DMS153 (cell line): ENCODE measurements at places on chromosomes 6 and 20.

- DNase-seq, result no peak
Measured at GRCh38 chr20:47054945-47055344, 160.3 kb downstream of the EYA2 start.

DNA sequence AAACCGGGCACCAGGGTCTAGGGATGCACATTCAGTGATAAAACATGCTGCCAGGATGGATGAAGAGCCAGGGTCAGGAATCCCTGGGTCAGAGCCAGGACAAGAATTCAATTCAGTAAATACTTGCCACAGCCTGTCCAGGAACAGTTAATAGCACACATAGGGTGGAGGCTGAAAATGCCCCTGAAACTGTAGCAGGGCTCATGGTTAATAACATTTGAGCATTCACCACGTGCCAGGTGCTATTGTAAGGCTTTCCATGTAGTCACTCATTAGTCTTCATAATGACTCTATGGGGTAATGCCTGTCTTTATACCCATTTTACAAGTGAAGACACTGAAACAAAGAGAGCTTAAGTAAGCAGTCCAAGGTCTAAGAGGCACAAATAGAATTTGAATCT is 296.3 kb downstream of the LRFN2 start:
- DNase-seq, result no peak

DNA sequence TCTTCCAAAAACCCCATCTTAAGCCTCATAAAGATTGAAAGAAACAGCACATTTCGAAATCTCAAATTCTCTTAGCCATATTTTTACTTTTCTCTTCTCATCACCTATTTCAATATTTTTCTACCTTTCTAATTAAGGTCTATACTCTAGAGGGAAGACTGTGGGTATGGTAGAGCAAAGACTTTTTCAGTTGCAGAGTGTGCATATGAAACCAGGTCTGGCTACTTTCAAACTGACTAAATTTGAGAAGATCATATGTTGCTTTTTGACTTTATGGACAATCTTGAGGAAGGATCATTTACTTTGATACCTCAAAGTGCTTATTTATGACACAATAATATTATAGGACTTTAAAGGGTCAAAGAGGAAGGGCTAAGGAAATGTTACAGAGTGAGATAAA is 20.7 kb downstream of the FILIP1 start:
- no peak for DNase-seq

- no peak for DNase-seq
Measured at GRCh38 chr6:73727114-73727513, 31.1 kb downstream of the CD109 start.

- peak; percentile 66 for DNase-seq
Measured at GRCh38 chr6:123804014-123804786, 535 bp downstream of the NKAIN2 start.

GRCh38 chr6:134962421-134962820 is 12.5 kb upstream of the ALDH8A1 start:
- no peak for DNase-seq

GRCh38 chr6:152769993-152770392 is 19.4 kb downstream of the VIP start:
- DNase-seq, result no peak

GRCh38 chr6:73694711-73695411 is 1.1 kb upstream of the CD109 start:
- no peak for DNase-seq

GRCh38 chr6:42692137-42692911 is 30.1 kb downstream of the PRPH2 start:
- DNase-seq, result no peak

GRCh38 chr6:160431226-160431625 is 83.0 kb downstream of the SLC22A3 start:
- no peak for DNase-seq

- DNase-seq, result no peak
Measured at GRCh38 chr20:36538026-36538722, 3.1 kb upstream of the MYL9 start.

DNA sequence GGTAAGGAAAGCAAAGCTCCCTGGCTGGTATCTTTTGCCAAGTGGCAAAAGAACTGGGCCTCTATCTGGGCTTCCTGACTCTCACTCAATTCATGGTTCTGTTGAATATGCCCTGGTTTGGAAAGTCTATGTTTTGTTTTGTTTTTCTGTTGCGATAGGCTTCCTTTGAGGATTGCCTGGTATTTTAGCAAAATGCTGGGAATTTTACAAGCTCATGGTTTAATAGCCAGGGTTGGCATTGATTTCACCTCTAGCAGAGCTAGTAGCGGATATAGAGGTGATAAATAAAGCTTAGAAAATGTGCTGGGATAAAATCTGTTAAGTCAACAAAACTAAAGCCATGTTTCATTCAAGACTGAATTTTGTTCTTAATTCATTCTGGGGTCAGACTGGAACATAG is 109.9 kb downstream of the RNF144B start:
- DNase-seq, result no peak

- no peak for DNase-seq
Measured at GRCh38 chr6:75150685-75151412, 55.0 kb downstream of the COL12A1 start.

DNA sequence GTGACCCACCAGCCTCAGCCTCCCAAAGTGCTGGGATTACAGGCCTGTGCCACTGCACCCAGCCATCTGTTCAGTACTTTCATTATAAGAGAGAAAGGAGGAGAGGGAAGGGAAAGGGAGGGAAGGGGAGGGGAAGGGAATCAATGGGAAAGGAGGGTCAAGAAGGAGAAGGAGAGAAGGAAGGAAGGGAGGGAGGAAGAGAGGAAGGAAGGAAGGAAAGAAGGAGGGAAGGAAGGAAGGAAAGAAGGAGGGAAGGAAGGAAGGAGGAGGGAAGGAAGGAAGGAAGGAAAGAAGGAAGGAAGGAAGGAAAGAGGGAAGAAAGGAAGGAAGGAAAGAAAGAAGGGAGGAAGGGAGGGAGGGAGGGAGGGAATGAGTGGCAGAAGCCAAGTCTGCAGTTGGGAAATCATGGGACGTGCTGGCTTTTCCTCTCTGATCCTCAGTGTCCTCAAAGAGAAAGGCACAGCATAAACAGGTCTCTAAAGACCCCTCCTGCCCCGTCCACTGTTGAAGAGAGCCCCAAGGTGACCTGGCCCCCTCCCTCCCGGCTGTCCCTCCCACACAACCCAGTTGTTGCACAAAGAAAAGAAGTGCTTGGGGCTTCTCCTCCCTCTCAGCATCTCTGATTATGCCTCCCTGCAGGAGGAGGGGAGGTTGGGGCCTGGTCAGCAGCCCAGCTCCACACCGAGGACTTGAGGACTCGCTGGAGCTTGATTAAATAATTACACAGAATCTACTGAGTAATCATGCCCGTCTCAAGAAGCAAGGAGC is 69.1 kb upstream of the TOP1 start:
- no peak for DNase-seq

DNA sequence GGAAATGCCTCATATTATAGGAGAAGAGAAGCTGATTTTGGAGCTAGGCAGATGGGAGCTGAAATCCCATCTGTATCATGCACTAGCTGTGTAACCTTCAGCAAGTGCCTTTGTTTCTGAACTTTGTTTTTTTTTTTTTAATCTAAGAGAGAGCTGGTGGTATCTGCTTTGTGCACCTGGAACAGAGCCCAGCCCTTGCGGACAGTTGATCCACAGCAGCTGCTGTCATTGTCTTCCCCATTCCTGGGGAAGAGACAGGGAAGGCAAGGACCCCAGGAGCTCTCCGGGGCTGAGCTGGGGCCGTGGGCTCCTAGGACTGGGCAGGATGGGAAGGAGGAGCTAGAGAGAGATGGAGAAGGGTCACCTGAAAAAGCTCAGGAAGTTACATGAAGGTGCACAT is 92.1 kb downstream of the SYNJ2 start:
- DNase-seq, result no peak

GRCh38 chr6:40845553-40845952 is 193.5 kb downstream of the UNC5CL start:
- peak; percentile 40 for DNase-seq

DNA sequence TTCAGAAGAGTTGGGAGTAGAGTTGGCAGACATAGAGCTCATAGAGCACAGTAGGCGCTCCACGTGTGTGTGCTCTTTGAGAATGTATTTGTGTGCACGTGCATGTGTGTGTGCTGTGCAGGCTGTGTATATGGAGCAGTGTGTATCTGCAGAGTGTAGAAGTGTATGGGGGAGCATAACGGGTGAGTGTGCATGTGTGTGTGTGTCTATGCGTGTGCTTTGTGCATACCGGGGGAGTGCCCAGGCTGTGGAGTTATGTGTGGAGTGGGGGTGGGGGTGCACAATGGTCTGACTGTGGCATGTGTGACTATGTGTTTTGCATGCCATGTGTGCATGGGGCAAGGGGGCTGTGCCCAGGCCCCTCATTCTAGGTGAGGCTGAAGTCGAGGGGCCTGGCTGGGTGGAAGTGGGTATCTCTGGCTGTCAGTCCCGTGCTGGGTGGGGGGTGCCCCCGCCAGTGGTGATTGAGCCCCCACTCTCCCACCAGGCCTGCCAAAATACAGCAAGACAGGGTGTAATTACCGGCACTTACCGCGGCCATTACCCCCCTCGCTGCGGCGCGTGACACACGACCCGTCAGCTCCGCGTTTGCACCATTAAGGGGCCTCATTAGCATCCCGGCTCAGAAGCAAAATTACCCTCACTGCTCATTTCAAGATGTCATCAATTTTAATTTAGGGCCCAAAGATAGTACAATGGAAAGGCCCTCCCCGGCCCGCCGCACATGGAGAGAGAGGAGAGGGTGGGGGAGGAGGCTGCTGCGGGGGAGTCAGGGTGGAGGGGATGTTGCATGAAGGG is 39.1 kb downstream of the MDFI start:
- DNase-seq, result no peak

DNA sequence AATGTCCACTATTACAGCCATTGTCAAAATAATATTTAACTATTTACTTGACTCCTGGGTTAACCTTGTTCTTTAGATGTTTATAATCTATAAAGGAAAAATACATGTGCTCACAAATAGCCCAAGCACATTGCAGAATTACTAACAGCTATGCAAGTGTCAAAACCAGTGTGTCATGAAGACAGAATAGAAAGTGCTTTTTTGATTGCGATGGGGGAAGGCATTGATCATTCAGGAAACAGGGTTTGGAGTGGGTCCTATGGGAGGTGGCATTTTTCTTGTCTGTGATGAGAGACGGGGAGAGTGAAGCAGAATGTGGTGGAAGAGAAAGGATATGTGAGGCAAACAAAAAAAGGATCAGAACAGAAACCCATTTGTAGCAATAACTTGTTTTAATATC is 1.0 kb upstream of the AGPAT4 start:
- no peak for DNase-seq

DNA sequence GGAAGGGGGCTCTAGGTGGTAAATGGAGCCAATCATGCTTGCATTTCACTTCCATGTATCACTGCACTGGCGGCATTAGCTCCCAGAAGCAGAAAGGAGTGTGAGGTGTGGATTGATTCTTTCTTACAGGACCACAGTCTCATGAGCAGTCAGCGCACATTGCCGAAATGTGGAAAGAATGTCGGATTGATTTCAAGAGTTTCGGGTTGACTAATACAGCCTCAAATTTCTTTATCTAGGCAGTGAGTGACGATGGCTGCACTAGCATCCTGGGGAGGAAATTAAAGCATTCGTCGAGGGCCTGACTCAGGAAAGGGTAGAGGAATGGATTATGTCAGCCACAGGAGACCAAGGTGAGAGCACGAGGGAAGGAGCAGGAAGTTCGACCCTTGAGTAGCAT is 222.8 kb upstream of the CDYL start:
- DNase-seq, result no peak

DNA sequence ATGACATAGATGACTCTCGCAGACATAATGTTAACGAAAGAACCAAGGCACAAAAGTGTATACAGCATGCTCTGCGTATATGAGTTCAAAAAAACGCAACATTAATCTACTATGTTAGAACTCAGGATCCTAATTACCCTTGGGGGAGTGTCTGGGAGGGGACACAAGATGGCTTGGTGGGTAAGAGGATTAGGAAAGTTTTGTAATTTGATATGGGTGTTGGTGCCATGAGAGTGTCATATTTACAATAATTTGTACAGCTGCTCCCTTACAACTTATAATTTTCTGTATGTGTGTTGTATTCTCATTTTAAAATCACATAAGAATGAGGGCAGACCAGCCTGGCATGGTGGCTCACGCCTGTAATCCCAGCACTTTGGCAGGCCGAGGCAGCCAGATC is 38.6 kb downstream of the TFEB start:
- DNase-seq, result no peak

GRCh38 chr6:85405853-85406198 is 44.1 kb upstream of the NT5E start:
- DNase-seq, result no peak

- no peak for DNase-seq
Measured at GRCh38 chr20:62980970-62981369, 25.8 kb downstream of the BHLHE23 start.

DNA sequence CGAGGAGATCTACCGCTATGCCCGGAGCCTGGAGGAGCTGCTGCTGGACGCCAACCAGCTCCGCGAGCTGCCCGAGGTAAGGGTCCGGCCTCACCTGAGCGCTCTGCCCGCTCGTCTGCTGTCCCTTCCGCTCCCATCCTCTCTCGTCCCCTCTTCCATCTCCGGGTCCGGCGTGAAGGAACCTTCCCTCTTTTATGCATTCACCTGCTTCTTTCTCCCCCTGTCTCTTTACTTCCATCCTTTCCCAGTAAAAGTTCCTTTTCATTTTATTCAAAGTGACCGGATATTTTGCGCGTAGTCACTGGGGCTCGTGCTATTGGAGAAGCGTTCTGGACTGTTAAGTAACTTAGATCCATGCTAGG is 516 bp downstream of the LRRC1 start:
- no peak for DNase-seq

- no peak for DNase-seq
Measured at GRCh38 chr20:881051-881782, 34.9 kb downstream of the ANGPT4 start.

DNA sequence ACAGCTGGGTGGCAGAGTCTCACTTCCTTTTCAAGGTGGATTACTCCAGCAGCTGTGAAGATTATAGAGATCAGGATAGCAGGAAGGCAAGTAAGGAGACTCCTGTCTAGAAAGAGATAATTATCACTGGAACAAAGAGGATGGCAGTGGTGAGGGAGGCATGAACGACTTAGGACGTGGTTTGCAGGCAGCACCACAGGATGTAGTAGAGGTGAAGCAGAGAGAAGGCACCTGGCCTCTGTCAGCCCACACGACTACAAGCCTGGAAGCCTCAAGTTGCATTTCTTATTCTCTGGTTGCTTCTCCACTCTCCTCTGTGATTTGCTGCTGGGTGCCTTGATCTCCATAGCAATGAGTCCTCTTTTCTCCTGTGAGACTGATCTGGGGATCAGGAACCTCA is 62.7 kb downstream of the TSHZ2 start:
- no peak for DNase-seq
